Suppressor macrophage treated with lipopolysaccharide for 4 hours (primary cell): ENCODE measurements at places on chromosomes 12 and 14.

- DNase-seq, result no peak
These were observed 25.0 kb upstream of the SLC17A8 start for GRCh38 chr12:100331871-100332270.

DNA sequence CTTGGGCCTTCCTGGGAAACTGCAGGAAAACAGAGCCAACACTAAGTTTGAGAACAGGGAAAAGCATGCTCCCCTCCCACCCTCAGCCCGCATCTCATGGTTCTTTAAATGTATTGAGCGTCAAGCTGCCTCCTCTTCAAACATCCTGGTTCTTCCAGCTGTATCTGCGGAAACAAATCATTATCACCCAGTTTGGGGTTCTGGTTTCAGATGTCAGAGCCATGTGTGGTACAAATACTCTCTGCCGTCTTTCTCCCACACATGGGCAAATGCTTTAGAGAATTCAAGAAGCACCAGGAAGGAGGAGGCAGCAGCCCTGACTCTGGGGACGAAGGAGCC is 29.1 kb downstream of the JDP2 start:
- DNase-seq, result no peak

DNA sequence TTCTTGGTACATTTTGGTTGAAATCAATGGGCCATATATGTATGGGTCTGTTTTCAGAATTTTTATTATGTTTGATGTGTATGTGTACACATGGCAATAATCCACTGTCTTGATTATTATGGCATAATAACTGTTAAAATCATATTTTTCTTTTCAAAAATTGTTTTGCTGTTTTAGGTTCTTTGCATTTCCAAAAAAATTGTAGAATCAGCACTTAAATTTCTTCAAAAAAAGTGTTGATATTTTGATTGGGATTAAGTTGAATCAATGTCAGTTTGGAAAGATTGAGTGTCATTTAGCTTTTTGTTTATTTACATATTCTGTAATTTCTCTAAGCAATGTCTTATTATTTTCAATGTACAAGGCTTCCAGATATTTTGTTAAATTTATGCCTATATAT is 154.1 kb downstream of the SLC5A8 start:
- no peak for DNase-seq

- no peak for DNase-seq
These were observed 24.4 kb upstream of the E2F7 start for GRCh38 chr12:77089686-77090220.

GRCh38 chr12:4267704-4268328 is 5.7 kb upstream of the CCND2 start:
- DNase-seq, result no peak

DNA sequence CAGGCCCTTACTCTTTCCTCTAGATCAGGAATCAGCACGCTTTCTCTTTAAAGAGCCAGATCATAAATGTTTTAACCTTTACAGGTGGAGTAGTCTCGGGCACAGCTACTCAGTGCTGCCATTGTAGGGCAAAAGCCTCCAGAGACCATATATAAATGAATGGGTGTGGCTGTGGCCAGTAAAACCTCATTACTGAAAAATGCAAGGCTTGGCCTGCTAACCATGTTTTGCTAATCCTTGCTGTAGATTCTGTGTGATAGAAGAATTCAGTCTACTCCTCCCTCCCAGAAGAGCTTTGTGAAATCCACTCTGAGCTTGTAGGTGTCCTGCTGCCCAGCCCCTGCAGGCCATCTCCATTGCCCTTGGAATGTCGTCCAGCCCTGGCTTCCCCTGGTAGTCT is 58.1 kb downstream of the HSP90AA1 start:
- no peak for DNase-seq

DNA sequence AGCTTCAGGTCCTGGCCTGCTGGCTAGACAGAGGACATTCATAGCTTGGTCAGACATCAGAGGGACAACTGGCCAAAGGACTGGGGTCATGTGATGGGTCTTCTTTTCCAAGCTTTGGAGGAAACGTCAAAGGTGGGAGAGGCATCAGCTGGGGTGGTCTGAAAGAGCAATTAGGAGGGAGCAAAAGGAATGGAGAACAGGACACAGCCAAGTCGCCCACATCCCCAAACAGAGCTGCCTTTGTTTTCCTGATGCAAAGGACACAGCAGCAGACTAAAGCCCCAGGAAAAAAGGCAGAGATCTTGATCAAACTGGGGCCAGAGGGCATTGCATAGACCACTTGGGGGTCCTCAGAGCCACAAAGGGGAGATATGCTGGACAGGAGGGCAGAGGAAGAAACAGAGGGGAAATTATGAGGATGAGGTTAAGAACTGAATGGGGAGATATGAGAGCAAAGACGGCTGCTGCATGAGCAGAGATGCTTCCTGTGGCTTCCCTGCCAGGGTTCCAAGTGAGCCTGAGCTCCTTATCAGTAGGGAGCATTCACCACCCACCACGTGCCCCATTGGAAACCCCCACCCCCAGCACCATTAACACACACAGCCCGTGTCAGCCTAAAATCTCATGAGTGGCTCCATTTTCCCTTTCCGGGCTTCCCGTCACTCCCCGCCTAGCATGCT is 62.4 kb downstream of the ANO2 start:
- no peak for DNase-seq

- DNase-seq, result peak; percentile 13
These were observed 4.5 kb upstream of the BRF1 start for GRCh38 chr14:105305345-105305744.

- DNase-seq, result no peak
These were observed 37.6 kb downstream of the BCAT1 start for GRCh38 chr12:24911271-24911791.

- no peak for DNase-seq
These were observed 32.7 kb downstream of the CACNA2D4 start for GRCh38 chr12:1885599-1886245.

DNA sequence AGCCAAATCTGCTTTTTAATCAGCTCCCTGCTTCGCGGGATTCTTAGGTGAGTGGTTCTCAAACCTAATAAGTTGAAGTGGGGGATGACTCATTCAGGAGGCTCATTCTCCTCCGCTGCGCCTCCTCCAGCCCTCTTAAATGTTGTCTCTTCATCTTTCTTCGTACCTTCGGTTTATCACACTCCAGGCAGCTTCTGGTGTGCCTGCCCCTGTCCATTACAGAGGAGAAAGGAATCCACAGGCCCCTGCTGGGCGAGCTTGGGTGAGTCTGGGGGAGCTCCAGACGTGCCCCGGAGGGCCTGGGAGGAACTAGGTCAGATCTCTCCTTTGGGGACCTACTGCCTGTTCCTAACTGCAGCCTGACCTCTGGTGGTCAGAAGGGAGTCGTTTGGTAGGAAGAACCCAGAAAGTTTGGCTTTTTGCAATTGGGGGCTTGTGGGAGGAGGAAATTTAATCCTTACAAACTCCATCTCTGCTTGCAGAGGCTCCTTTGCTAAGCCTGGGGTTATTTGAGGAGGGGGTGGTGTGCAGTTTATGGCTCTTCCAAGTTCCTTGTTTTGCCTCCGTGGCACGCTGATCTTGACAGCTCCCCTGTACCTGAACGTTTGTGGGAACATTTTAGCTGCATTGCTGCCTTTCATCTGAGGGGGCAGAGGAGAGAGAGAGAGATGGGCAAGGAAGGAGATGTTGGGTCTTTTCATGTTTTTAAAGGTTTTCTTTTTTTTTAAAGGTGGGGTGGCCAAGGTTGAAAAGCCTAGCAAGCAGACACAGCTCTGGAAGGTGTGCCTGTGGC is 84.1 kb upstream of the GNG2 start:
- peak; percentile 47 for DNase-seq

DNA sequence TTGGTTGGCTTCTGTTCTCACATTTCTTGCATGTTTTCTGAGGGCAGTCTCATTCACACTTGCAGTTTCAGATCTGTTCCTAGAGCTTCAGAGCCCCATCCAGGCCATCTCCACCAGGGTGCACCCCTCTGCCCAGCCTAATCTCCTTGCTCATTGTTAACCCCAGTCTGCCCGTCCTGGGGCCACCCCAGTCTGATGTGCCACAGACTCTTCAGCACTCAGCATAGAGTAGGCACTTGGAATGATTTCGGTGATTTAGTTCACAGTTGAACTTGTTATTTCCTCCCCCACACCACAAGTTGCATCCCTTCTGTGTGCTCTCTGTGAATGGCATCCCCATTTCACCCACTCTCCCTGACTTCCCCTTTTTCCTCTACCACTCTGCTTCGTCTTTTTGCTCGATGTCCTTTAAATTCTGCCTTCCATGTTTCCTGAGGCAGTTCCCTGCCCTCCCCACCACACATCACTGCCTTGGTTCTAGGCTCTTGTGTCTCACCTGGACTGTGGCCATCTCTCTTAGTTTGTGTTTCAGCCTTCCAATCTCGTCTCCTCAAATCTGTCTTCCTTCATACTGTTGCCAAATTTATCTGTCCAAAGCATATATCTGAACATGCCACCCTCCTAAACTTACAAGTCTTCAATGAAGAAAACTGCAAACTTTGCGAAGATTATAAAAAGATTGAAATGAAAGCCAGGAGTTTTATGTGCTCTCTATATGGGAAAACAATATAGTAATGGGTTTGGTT is 41.5 kb downstream of the ANO6 start:
- DNase-seq, result peak; percentile 65

- DNase-seq, result peak; percentile 94
These were observed 11.2 kb upstream of the PYGL start for GRCh38 chr14:50955373-50956043.

GRCh38 chr12:94623161-94623920 is 27.0 kb downstream of the TMCC3 start:
- DNase-seq, result no peak

DNA sequence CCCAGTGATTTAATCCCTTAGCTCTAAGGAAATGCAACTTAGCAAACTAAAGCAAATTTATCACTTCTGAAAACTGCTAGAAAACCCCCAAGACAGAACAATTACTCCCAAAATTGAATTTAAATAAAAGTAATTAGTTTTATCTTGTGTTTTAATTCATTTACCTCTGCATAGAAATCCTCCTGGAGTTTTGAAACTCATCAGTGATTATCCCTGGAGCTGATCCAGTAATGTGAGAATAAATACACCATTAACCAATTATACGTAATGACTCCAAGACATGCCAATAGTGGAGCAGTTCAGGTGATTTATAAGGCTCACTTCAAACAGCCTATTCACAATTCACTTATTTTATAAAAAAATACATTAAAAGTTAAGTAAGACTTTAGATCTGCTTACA is 855.3 kb upstream of the FLRT2 start:
- no peak for DNase-seq

DNA sequence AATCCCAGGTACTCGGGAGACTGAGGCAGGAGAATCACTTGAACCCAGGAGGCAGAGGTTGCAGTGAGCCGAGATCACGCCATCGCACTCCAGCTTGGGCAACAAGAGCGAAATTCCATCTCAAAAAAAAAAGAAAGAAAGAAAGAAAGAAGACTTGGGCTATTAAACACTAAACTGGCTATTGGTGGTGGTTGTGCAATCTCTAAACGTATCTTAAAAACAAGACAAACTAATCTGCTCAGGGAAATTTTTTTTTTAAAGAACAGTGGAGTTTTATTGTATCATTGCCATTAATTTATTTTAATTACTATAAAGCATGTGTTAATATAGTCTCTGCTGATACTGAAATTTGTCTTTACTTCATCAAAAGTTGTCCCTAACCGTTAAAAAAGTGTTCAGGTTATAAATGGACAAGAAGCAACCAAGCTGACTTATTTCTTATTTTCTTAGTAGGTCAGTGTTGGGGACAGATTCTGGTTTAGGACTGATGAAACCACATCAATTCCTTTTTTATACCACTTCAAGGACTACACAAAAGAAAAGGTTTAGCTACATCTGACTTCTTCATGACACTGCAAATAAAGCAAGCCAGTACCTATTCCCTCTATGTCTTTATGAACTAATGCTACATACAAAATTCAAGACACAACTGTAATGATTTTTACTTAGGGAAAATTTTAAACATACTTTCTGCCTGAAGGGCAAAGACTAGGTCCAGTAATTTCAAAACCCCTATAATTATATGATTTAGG is 68.7 kb upstream of the KRAS start:
- no peak for DNase-seq

DNA sequence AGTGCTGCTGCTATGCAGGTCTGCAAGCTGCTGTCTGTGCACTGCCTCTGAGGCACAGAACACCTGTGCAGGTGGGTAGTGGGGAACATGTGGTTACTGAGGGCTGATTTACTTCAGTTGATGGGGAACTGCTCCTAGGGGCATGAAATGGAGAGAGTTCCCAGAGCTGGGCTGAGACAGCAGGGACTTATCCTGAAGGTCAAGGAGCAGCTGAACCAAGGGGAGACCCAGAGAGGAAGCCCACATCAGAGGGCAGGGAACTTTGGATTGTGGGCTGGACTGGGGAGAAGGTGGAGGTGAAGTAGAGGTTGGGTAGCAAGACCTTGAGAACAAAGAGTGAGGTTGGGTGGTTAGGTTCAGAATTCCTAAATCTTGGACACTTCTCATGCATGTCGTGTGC is 311.9 kb downstream of the AACS start:
- no peak for DNase-seq

GRCh38 chr12:82008251-82008650 is 249.1 kb upstream of the PPFIA2 start:
- DNase-seq, result no peak

GRCh38 chr12:67320614-67321295 is 51.6 kb downstream of the CAND1 start:
- DNase-seq, result no peak

- DNase-seq, result peak; percentile 82
These were observed 23.8 kb downstream of the VPS37B start for GRCh38 chr12:122871851-122872780.

GRCh38 chr12:54040148-54040494 is 7.3 kb downstream of the HOXC5 start:
- no peak for DNase-seq

GRCh38 chr14:58663494-58664111 is 25.8 kb downstream of the DACT1 start:
- no peak for DNase-seq

- no peak for DNase-seq
These were observed 1.9 kb downstream of the LRCOL1 start for GRCh38 chr12:132608231-132609171.

GRCh38 chr12:129300011-129300410 is 446.7 kb downstream of the GLT1D1 start:
- DNase-seq, result no peak
